ENCODE measurements at places on chromosomes 16 and 17.

GRCh38 chr17:58710948-58711552, 18.6 kb downstream of the RAD51C start:
- peak; percentile 46 for DNase-seq

DNA sequence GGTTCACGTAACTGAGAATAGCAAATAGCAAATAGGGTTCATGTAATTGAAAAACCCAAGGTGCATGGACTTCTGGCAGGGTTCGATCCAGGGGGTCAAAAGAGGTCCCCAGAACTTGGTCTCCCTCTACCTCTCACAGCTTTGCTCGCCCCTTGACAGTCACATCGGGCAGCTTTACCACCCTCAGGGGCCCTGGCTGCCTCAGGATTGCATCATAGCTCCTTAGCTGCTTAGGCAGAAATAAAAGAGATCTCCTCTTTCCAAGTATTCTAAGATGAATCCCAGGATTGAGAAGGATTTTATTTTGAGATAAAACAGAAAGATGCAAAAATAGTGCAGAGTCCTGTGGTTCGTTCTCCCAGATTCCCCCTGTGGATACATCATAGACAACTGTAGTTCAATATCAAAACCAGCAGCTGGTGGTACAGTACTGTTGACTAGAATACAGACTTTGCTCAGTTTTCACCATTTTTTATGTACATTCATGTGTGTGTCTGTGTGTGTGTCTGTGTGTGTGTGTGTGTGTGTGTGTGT, 12.8 kb downstream of the ADGRG3 start:
- no peak for DNase-seq

DNA sequence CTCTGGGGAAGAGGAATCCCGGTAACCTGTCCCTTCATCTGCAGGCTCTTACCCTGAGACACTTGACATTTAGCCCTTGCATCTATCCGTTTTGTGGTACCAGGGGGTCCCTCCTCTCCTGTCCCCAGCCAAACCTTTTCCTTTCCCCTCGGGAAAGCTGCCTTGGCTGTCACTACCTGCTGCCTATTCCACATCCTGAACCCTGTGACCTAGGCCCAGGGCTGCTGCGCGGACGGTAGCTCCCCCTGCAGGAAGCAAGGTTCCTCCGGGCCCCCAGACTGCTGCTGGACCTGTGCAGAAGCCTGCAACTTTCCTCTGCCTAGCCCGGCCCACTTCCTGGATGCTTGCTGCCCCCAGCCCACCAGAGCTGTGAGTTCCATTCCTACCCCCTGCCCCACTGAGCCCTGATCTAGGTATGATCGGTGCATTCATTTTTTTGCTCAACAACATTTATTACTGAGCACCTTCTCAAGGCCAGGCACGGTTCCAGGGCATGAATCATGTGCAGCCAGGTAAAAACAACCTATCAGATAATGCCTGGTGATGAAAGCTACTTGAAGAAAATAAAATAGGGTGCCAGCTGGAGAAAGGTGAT, 10.5 kb upstream of the ALDOA start:
- peak; percentile 55 for DNase-seq

DNA sequence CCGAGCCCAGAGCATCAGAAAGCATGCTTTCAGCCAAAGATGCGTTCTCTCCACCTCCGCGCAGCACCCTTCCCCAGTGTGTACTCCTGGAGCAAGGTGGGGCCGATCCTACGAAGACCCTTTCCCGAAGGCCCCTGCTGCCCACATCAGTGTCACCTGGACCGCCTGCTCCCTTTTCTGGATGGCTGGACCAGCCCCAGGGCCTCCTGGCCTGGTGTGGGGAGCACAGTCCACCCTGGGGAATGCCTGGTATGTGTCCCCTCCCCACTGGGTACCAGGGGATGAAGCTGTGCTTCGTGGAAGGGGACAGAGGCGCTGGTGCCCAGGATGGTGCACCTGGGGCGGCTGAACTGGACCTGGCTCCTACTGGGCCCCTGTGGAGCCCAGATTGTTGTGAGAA, 173.8 kb downstream of the SEC14L1 start:
- DNase-seq, result no peak

- no peak for DNase-seq
Measured at GRCh38 chr17:55420776-55421178, 858 bp downstream of the MMD start.

DNA sequence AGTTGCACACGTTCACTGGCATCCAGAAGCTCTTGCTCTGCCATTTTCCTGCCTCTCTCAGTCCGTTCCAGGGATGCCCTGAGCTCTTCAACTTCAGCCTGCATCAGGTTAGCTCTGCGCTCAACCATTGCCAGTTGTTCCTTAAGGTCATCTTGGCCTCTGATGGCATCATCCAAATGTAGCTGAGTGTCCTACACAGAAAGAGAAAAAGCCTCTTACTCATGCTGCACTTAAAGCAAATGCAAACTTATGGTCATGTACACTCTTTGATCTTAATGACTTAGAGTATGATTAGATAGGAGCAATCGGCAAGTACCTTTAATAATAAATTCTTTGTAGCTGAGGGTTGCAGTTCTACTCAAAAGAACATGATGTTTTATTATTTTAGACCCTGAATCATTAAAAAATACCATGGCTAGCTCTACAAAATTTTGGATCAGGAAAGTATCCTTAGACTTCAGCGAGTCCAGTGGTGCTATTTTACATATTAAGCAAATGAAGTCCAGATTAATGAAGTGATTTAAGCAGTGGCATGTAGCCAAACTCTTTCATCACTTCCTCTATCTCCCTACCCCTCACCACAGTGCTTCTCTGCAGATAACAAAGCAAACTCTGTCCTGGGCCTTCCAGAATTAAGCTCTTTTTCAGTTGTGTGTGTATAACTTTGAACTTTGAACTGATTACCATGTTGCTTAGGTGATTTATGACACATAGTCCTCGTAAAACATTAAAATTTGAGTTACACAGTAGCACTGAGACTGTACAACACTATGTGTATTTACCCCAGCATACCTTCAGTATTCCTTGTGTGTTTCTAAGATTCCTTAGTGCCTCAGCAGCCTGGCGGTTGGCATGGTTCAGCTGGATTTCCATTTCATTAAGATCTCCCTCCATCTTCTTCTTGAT, 22.1 kb downstream of the MYH4 start:
- no peak for DNase-seq

DNA sequence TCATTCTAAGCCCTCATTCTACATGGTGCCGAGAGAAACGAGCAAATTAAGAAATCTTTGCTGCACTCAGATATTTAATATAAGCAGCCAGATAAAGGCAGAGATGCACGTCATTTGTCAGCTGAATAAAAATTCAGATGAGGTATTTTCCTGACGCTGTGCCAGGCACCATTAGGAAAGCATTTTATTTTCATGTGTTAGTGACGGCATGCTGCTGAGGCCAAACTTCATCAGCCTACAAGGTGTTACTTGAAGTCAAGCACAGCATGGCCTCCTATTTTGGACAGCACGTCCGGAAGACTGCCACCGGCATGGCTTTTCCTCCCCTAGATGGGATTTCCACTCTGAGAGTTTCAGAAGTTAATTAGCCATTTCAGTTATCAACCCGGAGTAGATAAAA, 70.3 kb downstream of the IRX3 start:
- DNase-seq, result no peak

GRCh38 chr16:4624827-4625559, 367 bp downstream of the MGRN1 start:
- DNase-seq, result peak; percentile 70

- DNase-seq, result no peak
Measured at GRCh38 chr17:82787081-82787848, 35.4 kb downstream of the TBCD start.

GRCh38 chr16:56824331-56824730, 40.7 kb upstream of the SLC12A3 start:
- no peak for DNase-seq

GRCh38 chr16:77711775-77712174, 10.5 kb upstream of the NUDT7 start:
- no peak for DNase-seq

GRCh38 chr16:29148867-29149272, 164.0 kb downstream of the LAT start:
- DNase-seq, result peak; percentile 8

DNA sequence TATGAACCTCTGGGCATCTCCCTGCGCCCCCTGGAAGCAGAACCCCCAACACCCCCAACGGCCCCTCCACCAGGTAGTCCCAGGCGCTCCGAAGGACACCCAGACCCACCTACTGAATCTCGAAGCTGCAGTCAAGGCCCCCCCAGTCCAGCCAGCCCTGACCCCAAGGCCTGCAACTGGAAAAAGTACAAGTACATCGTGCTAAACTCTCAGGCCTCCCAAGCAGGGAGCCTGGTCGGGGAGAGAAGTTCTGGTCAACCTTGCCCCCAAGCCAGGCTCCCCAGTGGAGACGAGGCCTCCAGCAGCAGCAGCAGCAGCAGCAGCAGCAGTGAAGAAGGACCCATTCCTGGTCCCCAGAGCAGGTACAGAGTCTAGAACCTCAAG, 1.5 kb downstream of the BCL6B start:
- no peak for DNase-seq
